ENCODE measurements at places on chromosomes 12 and 14.

DNA sequence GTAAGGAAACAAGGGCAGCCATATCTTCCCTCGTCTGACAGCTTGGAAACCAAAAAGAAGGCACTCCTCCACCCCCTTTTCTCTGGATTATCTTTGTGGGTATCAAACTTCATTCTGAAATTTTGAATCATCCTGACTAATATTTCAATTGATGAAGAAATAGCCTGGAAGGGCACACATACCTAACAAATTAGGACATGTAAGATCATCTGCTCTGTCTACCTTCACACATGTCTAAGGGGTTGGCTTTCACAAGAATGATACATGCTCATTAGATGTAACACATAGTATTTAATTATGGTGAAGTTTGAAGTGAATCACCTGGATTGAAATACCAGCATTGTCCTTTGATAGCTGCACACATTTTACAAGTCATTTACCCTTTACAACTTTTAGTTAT, 348.1 kb upstream of the RPL10L start:
- no peak for DNase-seq

DNA sequence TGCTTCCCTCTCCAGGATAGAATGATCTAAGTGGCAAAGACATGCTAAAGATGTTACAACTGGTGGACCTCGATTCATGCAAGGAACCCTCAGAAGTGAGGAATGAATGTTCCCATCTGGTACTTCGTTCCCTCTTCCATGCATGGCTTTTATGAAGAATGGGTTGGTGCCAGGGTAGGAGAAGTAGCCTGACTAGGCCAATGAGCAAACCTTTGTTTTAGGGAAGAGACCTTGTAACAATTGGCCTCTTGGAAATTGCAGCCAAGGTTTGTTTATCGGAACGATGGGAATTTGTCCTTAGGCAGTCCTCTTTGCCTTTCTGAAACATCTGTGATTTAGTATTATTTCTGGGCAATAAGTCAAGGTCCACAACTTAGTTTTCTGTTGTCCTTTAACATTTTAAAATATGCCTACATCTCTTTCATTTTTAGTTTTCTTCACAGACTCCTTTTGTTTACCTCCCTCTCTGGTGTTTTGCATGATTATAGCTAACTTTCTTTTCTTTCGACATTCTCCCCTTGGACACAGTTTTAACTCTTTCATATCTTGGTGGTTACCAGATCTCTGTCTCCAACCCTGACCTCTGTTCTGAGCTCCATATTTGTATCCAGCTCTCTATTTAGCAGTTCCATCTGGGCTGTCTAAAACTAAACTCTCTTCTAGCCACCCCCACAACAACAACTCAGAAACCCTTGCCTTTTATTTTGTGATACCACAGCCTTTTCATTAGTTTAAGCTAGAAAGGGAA, 70.0 kb downstream of the DIP2B start:
- DNase-seq = no peak

DNA sequence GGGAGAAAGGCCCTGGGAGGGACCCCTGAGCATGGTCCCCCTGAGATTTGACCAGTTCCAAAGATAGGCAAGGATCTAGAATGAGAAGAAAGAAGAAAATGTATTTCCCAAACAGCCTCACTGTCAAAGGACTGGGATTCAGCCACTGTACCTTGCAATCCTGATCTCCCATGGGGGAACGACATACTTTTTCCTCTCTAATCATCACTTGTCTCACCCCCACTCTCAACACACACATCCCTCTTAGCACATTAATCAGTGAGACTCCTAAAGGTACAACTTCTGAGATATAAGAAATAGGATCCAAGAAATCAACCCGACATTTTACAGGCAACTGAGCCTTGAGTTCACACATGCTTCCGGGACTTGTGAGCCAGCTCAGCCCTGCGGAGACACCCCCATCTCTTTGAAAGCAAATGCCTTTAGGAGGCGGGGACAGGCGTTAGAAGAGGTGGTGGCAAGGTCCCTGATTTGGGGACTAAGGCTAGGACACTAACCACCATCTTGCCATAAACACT, 1.4 kb downstream of the MAP3K9 start:
- DNase-seq = no peak

DNA sequence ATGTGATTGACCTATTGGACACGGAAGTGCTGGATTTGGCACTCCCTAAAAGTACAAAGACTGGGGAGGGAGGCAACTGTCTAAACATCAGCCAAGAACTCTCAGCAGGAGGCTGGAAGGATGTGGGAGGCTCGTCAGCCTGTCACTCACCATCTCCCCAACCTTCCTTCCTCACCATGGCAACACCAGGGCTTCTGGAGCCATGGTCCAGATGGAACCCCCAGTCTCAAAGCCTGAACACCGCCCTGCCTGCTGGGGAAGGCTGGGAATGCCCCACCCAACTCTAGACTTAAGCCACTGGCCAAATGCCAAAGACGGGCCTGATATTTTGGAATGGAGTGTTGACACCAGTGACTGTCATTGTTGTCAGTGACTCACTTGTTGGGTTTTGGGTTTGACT, 55.3 kb downstream of the GALNT16 start:
- DNase-seq = no peak

GRCh38 chr12:78371284-78371683, 493.3 kb upstream of the SYT1 start:
- no peak for DNase-seq

DNA sequence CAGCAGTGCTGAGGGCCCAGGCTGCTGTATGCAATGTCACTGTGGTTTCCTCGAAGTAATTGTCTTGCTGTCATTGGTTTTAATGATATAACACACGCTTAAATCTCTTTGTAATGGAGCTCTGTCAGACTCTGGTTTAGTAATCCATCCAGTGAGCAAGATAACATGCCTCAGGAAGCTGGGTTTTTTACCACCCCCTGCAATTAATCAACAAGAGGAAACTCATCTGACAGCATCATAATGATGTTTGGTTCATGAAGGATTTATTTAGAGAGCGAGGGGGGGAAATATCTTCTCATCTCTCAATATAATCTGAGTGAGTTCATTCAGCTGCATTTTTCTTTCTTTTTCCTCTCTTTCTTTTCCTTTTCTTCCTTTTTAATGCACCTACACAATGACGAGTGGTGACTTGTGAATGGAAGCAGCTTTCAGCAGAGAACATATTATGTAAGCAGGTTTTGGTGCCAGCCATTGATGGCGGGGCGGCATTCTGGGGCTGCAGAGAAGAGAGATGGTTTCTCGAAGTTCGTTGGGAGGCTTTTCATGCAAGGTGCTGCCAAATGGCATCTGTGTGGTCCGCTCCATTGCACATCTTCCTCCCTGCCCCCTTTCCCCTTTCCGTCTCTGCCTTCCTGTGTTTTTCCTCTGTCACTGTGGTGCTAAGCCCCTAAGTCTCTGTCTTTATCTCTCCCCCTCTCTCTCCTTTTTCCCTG, 6.7 kb downstream of the RPH3A start:
- no peak for DNase-seq

DNA sequence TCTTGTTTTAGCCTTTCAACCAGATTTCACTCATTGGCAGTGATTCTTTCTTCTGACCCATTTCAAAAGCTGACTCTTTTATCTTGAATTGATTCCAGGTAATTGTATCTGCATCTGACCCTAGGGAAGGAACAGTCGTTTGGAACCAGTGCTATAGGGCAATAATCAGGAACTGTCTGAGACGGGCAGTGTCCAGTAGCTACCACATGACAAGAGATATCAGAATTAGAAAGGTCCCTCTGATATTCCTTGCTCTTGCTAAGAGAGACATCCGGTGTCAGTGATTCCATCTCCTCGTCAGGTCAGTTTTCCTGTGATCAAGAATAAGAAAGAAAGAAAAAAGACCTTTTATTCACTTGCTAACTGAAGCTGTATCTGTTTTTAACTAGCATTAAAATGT, 47.8 kb upstream of the PDE3A start:
- DNase-seq = no peak

Measured in mesothelial cell of epicardium (in vitro differentiated cells).